SK-N-SH treated with all-trans-retinoic acid at 6 μM for 48 hours (cell line): ENCODE measurements at places on chromosomes 4 and X.

GRCh38 chr4:13992975-13993520, 365.5 kb upstream of the BOD1L1 start:
- ATAC-seq = no peak

DNA sequence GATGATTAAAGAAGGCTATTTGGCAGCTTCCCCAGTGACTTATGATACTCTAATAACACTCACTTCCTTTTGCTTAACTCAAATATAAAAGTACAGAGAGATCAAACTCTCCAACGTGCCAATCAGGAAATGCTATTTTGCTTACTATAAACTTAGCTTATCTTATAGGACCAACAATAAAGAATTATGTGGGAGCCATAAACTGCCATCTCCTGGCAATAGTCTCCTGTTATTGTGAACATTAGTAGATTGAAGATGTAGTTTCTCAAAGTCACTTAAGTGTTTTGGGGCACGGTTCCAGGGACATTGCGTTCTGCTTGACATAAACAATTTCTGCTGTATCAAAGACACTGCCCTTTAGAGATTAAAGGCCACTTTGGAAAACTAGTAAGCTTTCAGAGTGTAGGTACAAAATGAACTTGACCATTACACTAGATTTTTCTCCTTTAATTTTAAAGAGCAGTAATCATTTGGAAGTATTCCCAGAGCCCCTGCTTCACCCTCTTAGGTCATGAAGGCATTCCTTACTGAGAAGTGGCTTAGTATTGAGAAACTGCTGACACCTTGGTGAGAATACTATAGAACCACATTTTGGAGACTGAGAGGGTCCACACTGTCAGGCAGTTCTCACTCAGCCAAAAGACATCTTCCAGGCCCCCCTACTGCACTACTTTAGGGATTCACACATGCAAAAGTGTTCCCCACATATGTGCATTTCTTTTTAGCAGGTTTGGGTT, 51.9 kb downstream of the MAOA start:
- no peak for ATAC-seq

GRCh38 chr4:35793045-35793722, 451.1 kb downstream of the ARAP2 start:
- peak; percentile 93 for ATAC-seq

- no peak for ATAC-seq
These were observed 1588.9 kb upstream of the PCDH7 start for GRCh38 chr4:29131304-29131703.

DNA sequence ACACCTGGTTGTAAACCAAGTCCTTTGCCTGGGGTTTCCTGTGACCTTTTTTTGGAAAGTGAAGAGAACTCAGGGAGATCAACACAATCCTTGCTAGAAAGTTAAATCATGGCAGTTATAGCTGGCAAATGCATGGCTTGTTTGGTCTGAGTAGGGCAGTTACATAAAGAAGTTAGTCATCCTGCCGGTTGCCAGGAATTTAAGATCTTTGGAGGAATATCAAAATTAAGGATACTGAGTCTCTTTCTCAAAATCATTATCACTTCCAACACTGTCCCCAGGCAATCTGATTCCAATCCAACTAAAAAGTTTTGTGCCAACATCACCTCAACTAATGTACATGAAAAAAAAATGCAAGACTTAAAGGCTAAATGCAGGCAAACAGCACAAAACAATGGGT, 40.3 kb downstream of the C4orf54 start:
- no peak for ATAC-seq

DNA sequence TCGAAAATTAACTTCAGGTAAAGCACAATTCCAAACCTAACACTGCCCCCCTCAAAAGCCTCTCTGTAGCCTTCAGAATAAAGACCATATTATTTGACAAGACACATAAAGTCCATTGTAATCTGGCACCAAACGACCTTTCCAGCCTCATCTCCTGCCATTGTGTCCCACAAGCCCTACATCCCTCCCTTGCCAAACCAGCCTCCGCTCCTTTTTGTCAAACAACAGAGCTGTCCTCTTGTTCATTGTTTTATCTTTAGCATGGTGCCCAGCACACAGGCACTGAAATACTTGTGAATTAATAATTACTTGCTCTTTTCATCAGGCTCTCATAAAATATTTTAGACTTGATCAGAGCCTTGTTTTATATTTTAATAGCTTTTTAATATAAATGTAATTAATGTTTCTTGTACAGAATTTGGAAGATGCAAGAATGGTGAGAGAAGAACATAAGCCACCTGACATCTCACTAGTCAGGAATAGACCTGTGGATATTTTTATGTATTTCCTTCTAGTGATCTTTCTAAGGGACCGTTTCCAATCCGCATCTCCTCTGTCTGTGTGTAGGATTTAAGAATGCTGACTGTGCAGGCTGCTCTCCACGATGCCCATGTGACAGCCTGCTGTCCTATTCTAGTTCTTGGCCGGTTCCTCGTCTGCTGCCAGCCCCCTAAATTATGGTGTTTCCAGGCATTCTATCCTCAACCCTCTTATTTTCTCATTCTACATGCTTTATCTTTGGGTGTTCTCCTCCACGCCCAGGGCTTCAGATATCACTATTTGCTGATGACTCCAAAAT, 3.0 kb upstream of the IRF2 start:
- ATAC-seq = no peak

DNA sequence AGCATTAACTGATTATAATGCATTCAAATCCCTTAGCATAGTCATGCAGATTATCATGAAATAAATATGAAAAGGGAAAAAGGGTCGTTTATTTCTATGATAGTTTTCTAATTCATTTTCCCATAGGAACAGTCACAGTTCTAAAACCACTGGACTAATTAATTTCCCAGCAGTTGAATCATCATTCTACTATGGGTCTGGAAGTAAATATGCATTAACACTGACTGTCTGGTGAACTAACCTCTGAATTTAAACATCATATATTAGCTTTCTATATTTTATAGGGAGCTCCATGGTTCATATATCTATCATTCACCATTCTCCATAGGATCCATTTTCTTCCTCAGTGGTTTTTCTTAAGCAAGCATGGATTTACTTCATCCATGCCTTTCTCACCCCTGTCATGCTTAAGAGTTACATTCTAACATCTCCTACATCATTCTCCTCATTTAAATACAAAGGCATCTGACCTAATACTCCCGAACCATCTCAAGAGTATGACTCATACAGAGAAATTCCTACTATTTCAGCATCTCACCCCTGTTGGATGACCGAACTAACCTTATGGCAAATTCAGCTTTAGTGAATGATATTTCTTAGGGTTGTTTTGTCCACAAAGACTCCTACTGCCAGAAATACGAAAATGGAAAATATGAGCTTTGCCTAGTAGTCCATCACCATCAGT, 198.7 kb upstream of the ADAMTS3 start:
- peak; percentile 93 for ATAC-seq
